Urothelium cell line (cell line): ENCODE measurements at places on chromosomes 4 and X.

GRCh38 chrX:48071064-48071985 lies at the start of gene ZNF630:
TSS of gene ZNF630 (minus strand) at chrX:48071640. CDS start at chrX:48066886, 4,754 bp downstream.
- DNase-seq, result peak; percentile 87

GRCh38 chrX:103446665-103447302 lies 70.4 kb downstream of the BEX3 start:
- DNase-seq, result peak; percentile 23

DNA sequence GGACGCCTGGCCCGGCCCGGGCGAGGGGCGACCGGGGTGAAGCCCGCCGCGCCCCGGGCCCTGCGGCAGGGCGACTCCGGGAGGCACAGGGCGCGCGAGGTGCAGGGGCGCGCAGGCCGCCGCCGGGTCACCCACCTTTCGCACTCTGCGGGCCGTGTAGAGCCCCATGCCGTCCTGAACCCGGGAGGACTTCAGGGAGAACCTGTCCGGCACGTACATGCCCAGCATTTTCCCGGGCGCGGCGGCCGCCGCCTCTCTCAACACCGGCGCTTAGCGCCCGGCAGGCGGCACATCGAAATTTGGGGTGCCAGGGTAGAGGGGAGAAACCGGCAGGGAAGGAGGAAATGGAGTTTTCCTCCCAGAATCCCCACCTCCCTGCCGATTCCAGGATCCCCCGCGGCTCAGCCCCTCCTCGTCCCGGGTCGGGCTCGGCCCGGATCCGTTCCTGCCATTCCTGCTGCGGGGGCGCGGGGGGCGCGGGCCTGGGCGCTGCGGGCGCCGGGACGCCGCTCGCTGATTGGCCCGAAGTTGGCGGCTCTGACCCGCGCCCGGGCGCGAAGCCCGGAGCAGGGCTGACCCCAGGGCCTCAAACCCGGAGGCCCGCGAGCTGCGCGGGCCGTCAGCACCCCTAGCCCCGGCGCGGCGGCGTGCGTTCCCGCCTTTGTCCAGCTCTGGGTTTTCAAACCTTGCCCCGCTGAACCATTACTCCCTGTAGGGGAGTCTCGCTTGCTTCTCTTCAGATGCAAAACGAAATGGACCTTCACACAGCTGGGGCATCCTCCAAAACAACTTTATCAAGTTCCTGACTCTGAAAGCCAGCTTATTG lies at the start of gene PRDM5:
Gene PRDM5 (minus strand): TSS at position 346 of the 826 bp plus-strand sequence. CDS start 118 bp downstream, at position 228.
- peak; percentile 66 for DNase-seq

DNA sequence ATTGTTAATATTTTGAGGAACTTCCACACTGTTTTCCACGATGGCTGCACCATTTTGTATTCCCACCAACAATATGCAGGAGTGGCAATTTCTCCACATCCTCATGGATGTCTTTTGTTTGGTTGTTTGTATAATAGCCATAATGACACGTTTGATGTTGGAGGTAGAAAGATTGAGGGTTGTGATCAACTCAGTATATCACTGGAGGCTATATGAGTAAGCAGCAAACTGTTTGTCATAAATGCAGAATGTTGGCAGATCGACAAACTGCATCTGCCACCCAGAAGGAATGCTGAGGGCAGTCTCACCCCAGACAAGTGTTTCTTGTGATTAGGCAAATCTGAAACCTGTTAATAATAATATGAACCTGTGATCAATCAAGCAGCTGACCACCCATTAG lies 243.9 kb upstream of the WDFY3 start:
- no peak for DNase-seq

DNA sequence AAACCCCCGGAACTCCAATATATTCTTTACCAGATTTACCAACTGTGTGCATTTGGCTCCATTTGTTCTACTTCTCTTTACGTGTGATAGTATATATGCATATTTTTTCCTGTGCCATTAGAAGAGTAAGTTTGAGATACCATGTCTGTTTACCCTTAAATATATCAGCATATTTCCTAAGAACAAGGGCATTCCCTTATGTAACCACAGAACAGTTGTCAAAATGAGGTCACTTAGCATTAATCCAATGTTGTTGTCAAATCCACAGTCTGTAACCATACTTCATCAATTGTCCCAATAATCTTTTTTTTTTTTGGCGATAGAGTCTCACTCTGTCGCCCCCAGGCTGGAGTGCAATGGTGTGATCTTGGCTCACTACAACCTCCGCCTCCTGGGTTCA lies 55.2 kb downstream of the TBC1D14 start:
- no peak for DNase-seq

DNA sequence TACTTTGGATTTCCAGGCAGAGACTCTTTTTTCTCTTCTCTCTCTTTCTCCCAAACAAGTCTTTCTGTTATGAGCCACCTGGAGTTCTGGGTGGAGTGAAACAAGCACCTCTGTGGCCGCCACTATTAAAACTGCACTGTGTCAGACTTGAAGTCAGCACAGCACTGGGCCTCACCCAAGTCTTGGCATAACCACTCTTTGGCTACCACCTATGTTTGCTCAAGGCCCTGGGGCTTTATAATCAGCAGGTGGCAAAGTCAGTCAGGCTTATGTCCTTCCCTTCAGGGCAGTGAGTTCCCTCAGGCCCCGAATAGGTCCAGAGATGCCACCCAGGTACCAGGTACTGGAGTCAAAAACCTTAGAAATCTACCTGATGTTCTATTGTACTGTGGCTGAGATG lies 52.4 kb downstream of the ITIH6 start:
- DNase-seq, result no peak

GRCh38 chrX:10121787-10122186 lies 35.0 kb upstream of the CLCN4 start:
- DNase-seq, result no peak

- no peak for DNase-seq
Measured at GRCh38 chr4:26937139-26937538, 76.5 kb downstream of the STIM2 start.

DNA sequence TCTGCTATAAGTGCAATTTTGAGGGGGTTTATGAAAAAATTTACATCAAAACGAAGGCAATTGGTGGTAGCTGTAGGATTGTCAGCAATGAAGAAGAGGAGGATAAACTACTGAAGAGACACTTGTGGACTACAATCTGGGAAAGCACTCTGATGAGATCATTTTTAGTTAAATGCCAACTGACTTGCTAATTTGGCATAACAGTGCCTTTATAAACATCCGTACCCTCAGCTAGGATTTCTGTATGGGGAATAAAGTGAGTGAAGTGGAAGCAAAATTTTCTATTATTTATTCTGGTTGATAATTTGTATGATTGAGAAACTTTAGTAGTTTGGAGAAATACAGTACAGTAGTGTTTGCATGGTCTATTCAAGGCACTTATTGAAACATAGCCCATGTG lies 11.2 kb upstream of the GNRHR start:
- no peak for DNase-seq

DNA sequence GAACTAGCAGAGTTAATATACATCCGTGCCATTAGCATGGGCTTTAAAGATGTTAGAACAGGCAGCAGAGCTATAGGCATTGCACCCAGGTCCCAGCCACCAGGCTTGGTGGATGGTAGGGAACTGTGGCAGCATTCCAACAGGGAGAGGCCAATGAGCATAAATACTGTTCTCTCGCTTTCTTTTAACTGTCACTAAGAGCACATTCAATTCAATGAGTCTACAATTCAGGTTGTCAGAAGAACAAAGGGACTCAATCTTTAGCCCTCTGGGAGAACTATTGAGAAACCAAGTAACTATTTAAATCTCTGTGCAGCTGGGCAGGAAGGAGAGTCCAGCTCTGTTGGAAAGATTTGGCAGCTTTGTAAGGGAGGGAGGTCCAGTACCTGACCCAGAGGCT lies 165.6 kb downstream of the CHIC1 start:
- no peak for DNase-seq

DNA sequence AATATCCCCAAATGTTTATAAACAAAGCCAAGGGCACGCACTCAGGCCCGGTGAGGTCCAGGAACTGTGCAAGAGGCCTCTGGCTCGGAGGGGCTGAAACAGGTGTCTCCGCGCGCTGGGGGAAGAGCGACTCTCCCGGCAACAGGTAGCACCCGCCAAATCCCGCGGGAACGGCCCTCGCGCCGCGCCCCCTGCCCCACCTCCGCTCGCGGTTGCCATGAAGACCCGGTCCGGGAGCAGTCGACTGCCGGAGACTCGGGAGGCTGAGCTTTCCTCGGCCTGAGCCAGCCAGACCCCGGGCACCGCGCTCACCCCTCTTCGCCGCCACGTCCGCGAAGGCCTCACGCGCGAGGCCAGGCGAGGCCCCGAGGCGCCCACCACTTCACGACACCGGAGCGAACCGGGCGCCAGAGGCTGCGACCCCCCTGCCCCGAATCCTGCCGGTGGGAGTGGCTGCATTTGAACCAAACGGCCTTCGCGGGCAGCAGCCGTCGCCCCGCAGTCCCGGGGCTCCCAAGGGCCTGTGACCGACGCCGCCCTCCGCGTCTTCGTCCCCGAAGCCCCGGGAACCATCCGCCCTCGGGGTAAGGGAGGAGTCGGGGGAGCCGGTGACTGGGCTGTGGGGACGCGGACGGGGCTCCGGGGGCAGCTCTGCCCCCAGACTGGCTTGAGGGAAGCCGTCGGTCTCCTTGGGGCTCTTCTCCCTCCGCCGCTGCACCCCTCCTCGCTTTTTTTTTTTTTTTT lies at the start of gene NSUN7:
Gene NSUN7 (plus strand): TSS at position 239 of the 744 bp plus-strand sequence. CDS start 739 bp downstream, outside the sequence.
- DNase-seq, result peak; percentile 90

- no peak for DNase-seq
Measured at GRCh38 chr4:169050881-169051760, 41.1 kb upstream of the CBR4 start.

- DNase-seq, result no peak
Measured at GRCh38 chr4:104533156-104533555, 38.5 kb upstream of the CXXC4 start.

- DNase-seq, result peak; percentile 78
Measured at GRCh38 chr4:82785611-82786400, 12.8 kb downstream of the SCD5 start.
